ENCODE measurements at places on chromosomes 12 and 14. TPM values are rescaled to one million over a fixed set of nuclear protein-coding genes. Genes with fewer than 3 reads are reported as not detected.
A peak's percentile ranks its signal among the peaks of the same experiment; 100 is the strongest.

MANSC1 gene
- total RNA-seq = 4.4 TPM

KCNJ8 gene
- not detected for total RNA-seq

DNA sequence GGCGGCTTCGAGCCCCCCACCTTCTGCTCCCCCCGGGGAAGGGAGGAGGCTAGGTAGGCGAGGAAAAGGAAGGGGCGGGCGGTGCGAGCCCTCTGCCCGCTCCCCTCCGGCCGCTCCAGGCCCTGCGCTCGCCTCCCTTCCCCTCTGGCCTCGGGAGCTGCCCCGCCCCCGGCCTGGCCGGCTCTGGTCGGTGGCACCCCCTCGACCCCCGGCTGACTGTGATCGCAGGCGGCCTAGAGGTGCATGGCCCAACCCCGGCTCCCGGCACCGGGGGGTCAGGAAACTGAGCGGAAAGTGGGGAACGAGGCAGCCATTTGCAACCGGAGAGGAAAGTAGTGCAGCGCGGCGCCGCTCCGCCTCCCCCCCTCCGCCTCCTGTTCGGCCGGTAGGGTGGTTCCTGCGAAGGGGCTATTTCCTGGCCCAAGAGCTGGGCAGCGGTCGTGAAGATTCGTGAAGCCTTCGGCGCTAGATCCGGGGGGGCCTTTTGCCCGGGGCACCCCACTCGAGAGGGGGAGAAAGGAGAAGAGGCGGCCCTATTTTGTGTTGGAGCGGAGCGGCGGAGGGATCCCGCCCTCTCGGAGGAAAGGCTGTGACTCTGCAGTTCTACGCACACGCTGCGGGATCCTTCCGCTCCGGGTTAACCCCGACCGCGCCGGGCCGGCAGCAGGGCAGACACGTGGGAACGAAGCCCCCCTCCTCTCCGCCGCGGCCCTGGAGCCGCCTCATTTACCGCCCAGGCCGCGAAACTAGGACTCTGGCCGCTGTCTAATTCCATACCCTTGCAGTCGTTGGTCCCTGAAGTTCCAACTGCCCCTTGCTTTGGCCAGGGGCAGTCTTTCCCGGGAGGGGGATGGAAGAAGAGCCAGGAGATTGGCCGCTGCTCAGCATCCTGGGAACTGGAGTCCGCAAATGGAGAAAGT, at the start of gene KMT2D:
KMT2D (minus strand) TSS at position 558 of the 920 bp plus-strand sequence. CDS start 5,470 bp downstream, outside the sequence.
- peaks cover 59% of the 10 kb centered on the region for H3K4me1 ChIP-seq
- no peaks in the 10 kb centered on the region for H3K27me3 ChIP-seq
- peak; percentile 84 for DNase-seq

- no peak overlapping the region for H3K27ac ChIP-seq
- H3K36me3 ChIP-seq = no peaks in the 10 kb centered on the region
- DNase-seq = no peak
- no peak overlapping the region for H3K4me3 ChIP-seq
- no peaks in the 10 kb centered on the region for H3K4me1 ChIP-seq
These were observed 59.8 kb upstream of the RBM19 start for GRCh38 chr12:114025935-114026334.

GRCh38 chr14:30309405-30309804, 249.6 kb upstream of the G2E3 start:
- H3K36me3 ChIP-seq = no peaks in the 10 kb centered on the region
- no peak overlapping the region for H3K27ac ChIP-seq
